Mucosa of gallbladder (tissue), 1 donor: ENCODE measurements at places on chromosomes 13 and 19. TPM values are rescaled to one million over a fixed set of nuclear protein-coding genes. Genes with fewer than 3 reads are reported as not detected.

DNA sequence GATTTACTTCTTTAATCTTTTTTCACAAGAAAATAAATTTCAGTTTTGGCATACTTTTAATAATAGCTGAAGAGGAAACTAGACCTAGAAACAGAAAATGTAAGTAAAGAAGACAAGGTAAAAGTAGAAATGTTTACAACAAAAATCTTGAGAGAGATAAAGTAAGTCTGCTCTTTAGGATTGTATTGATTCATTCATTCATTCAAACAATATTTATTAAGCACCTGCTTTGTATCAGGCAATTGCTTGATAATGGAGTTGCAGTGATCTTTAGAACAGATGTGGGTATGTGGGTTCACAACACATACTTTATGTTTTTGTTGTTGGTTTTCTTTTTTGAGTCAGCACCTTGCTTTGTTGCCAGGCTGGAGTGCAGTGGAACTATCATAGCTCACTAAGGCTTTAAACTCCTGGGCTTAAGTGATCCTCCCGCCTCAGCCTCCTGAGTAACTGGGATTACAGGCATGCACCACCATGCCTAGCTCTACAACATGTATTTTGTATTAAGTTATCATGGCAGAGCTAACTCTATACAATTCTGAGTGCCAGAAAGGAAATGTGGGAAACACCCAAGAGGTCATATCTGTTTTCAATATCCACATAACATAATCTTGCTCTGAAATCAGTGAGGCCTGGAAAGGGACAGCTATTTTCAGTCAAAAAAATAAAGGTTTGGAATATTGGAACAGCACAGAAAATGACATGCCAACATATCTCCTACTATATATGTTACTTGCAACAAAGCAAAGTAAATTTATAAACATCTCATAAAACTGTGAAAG is 8.8 kb upstream of the SPART start:
- DNase-seq = no peak

- DNase-seq = no peak
These were observed 104.3 kb downstream of the KCNRG start for GRCh38 chr13:50119591-50119990.

DNA sequence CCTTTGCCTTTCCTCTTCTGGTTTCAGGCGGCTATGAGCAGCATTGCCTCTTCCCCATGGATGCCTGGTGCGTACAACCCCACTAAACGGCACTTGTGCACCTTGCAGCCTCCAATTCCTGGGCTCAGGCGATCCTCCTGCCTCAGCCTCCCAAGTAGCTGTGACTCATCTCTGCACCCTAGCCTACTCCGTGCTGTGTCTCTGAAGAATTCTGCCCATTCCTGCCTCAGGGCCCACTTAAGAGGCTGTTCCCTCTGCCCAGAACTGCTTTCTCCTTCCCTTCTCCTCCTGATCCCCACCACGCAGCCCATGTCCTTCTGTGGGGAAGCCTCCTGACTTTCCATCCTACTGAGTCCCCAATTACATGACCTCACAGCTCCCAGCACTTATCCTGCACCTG is 142.2 kb upstream of the ZNF507 start:
- DNase-seq = peak; percentile 6

DNA sequence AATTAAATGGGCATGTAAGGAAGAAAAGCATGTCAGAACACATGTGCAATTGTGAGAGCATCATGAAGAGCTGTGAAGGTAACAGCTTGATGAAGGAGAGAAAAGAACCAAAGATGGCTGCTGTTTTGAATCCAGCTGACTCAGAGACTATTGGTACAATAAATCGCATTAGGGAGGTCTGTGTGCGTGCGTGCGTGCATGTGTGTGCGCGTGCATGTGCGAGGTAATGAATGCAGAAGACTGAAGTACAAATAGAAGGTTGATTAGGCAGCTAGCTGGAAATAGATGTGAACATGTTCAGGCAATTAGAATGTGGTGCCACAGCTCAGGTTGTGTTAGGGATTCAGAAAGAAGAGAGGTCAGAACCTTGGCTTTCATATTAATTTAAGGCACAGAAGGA is 440.5 kb downstream of the OXGR1 start:
- no peak for DNase-seq

DNA sequence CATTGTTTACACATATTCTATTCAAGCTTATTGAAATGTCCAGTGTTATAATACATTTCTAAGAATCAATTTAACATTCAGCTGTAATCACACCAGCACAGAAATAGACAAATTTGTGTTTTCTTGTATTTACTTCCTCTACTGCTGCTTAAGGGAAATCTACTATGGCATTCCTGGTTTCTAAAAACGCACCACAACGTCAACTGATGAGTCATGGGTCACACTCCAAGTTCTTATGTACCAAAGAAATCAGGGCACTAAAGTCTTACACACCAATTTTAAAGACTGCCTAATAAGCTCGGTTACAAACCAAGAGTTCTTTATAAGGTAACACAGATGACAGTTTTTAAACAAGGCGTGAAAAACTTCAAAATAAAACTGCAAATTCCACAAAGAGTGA is 13.2 kb downstream of the LNX2 start:
- DNase-seq = peak; percentile 41

- no peak for DNase-seq
These were observed 629 bp downstream of the IZUMO4 start for GRCh38 chr19:2097203-2097885.

DNA sequence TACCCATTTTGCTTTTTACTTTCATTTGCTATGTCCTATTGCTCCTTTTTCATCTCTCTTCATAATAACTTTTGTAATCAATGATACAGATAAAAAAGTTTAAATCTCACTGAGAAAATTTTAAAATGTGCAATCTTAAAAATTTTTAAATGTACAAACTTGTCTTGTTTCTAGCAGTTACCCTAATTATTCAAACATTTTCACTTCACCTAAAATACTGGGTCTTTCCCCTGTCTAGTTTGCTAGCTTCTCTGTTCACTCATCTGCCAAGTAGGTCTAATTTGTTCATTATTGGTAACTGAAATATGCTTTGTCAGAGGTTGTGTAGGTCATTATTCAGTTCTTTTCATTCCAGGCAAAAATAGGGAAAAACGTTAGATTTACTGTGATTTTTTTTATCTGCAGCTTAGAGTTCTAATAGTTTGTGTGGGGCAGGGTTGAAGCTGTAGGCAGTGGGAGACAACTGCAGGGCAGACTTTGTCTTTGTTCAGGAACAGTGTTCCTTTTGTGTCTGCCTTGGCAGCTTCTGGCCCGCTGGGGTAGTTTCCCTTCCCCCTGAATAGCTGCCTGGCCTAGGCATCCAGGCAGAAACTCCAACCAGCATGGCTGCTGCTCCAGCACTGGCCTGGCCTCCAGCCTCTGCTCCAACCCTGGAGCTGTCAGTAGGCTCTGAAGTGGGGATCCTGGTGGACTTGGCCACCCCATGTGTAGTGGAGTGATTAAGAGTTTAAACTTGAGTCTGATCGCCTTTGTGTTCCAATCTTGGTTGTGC is 48.5 kb downstream of the WDFY2 start:
- no peak for DNase-seq

GRCh38 chr13:25738342-25739196 is 313.2 kb downstream of the SHISA2 start:
- no peak for DNase-seq

Gene MIA
- total RNA-seq = 4.5 TPM

Gene FCGBP
- 4,969 TPM for total RNA-seq

Gene TEX29
- total RNA-seq = 0.92 TPM

Gene YJEFN3
- total RNA-seq = 8.9 TPM

Gene CCDC61
- 24.1 TPM for total RNA-seq

Gene LRRC25
- total RNA-seq = 7.8 TPM
